ENCODE measurements at places on chromosomes 6 and 20. TPM values are rescaled to one million over a fixed set of nuclear protein-coding genes. Genes with fewer than 3 reads are reported as not detected.

GRCh38 chr6:140462453-140463311 is 1088.2 kb upstream of the CITED2 start:
- H3K27me3 ChIP-seq, result no peaks in the 10 kb centered on the region
- H3K27ac ChIP-seq, result peak overlapping the region; percentile 95
- peak; percentile 77 for DNase-seq
- H3K4me3 ChIP-seq, result peak overlapping the region; percentile 63
- H3K36me3 ChIP-seq, result peaks cover 48% of the 10 kb centered on the region

GRCh38 chr6:67121115-67121514 is 1414.1 kb upstream of the EYS start:
- DNase-seq, result no peak
- no peaks in the 10 kb centered on the region for H3K27me3 ChIP-seq
- H3K4me1 ChIP-seq, result no peaks in the 10 kb centered on the region
- no peak overlapping the region for H3K27ac ChIP-seq
- no peaks in the 10 kb centered on the region for H3K36me3 ChIP-seq

DNA sequence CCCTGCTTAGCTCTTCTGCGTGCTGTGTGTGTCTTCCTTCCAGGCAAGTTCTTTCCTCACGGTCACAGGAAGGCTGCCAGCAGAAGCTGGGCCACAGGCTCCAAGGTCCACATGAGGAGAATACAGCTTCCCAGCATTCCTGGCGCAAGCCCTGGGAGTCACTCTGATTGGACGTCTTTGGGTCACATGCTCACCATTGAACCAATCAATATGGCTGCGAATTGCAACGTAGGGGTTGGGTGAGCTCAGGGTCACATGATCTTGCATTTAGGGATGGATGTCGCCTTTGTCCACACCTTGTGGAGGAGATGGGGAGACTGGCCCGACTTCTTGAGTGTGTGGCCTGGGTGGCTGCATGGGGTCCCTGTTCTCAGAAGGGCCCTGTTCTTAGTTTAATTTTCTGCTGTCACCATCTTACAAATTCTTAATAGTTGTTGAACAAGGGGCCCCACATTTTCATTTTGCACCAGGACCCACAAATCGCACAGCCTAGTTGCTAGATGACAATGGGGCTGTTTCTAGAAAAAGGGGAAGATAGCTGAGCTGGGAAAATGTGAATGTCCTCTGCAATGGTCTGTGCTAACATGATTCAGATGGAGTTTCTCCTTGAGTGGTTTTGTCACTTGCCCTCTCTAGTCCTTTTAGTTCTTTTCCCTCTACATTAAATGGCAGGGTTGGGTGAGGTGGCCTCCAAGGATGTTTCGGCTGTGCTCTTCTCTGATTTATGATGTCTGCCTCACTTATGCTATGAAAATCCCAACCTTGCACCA is 149.6 kb downstream of the CDH26 start:
- no peak for DNase-seq
- H3K4me1 ChIP-seq, result peaks cover 27% of the 10 kb centered on the region
- no peak overlapping the region for H3K4me3 ChIP-seq
- no peaks in the 10 kb centered on the region for H3K36me3 ChIP-seq
- H3K27me3 ChIP-seq, result peaks cover 2% of the 10 kb centered on the region

GRCh38 chr6:30726506-30727413 is 6.6 kb downstream of the TUBB start:
- peaks cover 56% of the 10 kb centered on the region for H3K4me1 ChIP-seq
- H3K4me3 ChIP-seq, result no peak overlapping the region
- peaks cover 25% of the 10 kb centered on the region for H3K27me3 ChIP-seq

DNA sequence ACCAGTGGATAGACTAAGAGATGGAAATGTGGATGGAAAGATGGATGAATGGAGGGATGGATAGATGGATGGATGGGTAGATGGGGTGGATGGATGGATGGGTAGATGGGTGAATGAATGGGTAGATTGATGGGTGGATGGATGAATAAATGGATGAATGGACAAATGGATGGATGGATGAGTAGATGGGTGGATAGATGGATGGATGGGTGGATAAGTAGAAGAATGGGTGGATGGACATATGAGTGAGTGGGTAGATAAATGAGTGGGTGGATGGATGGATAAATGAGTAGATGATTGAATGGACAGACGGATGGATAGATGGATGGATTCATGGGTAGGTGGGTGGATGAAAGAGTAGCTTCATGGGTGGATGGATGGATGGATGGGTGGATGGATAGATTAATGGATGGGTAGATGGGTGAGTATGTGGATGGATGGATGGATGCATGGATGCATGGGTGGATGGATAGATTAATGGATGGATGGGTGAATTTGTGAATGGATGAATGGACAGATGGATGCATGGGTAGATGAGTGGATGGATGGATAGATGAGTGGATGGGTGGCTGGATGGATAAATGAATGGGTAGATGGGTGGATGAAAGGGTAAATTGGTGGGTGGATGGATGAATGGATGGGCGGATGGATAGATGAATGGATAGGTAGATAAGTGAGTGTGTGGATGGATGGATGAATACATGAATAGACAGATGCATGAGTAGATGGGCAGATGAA is 29.5 kb upstream of the KCNB1 start:
- DNase-seq, result no peak
- peaks cover 5% of the 10 kb centered on the region for H3K4me1 ChIP-seq
- H3K27ac ChIP-seq, result no peak overlapping the region
- no peaks in the 10 kb centered on the region for H3K36me3 ChIP-seq
- H3K27me3 ChIP-seq, result peaks cover 35% of the 10 kb centered on the region

CST4 gene
- not detected for total RNA-seq

CLDN20 gene
- total RNA-seq, result not detected

RAD21L1 gene
- 0.26 TPM for total RNA-seq

DNA sequence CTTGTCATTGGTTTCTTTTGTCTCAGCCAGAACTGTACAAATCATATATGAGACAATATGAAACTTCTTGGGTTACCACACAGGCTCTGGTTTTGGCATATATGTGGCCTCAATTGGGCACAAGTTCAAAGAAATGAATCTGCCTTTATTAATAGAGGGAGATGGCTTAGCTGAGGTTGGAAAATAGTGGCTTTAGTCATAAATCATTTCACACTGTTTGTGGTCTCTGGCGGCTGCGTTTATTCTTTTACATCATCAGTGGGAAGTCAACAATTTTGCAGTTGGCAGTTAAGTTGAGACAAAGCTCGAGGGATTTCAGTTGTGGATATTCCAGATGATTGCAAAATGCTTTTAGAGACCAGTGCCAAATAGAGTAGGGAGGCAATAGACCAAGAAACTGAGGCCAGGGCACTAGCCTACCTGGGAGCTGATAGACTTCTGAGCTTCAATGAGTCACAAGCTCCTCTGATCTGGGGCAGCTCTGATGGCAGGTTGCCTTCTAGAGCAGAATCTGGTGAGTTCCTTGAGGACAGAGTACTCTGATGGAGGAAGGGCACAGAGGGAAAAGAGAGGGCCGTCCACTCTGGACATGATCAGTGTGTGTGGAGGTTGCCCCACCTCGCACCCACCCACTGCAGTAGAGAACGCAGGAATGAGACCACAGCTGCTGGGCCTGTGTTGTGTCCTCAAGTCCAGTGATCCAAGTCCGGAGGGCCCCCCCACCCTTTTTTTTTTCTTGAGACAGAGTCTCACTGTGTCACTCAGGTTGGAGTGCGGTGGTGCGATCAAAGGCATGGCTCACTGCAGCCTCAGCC is 73.5 kb downstream of the ARMC2 start:
- H3K4me3 ChIP-seq, result no peak overlapping the region
- no peak overlapping the region for H3K27ac ChIP-seq
- DNase-seq, result peak; percentile 24

DNA sequence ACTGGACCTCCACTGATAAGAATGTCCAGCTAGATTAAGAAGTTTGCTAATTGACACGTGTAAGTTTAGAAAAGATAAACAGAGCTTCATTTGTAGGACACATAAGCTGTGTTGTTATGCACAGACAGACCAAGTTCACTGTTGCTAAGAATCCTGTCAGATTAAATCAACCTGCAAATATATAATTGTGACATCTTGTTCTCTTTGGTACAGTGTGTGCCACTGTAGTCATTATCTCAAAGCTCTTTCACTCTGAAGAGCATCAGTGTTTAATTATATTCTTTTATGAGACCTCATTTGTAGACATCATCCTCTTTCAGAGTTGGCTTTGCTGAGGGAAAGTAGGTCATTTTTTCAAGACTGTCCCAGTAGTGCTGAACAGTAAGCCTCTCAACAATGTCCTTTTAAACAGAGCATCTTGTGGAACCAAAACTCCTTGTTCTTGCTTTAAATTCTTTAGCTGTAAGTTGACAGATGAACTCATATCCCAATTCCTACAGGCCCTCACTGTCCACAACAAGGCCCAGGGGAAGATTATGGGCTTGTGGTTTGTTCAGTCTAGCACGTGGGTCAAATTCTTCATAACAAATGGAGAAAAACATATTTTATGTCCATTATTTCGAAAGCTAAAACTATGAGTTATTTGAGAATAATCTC is 252.4 kb downstream of the HDGFL1 start:
- H3K36me3 ChIP-seq, result no peaks in the 10 kb centered on the region
- H3K4me1 ChIP-seq, result no peaks in the 10 kb centered on the region
- H3K27me3 ChIP-seq, result no peaks in the 10 kb centered on the region

ECT2L gene
- total RNA-seq, result not detected

ALDH5A1 gene
- total RNA-seq, result 2.7 TPM

GRCh38 chr20:1296922-1297321 is 30.8 kb downstream of the SNPH start:
- no peak overlapping the region for H3K27ac ChIP-seq
- no peak overlapping the region for H3K4me3 ChIP-seq
- peaks cover 16% of the 10 kb centered on the region for H3K4me1 ChIP-seq
- H3K36me3 ChIP-seq, result no peaks in the 10 kb centered on the region

GRCh38 chr6:52283111-52283510 is 1.4 kb downstream of the MCM3 start:
- no peak for DNase-seq
- peaks cover 20% of the 10 kb centered on the region for H3K36me3 ChIP-seq

DNA sequence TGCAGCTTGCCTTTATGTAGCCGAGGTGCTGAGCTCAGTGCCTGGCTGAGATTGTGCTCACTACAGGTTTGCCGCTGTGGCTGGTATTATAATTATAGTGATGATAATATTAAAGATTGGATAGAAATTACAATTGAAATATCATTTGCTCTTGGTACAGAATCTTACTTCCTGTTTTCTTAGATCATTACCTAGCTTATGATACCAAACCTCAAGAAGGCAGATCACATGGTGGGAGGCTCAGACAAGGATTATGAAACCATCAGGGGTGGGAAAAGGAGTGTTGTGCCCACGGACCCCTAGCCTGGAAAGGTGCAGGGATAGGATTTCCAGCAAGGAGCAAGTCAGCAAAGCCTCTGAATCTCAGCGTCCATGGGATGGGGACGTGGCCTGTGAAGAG is 70.6 kb downstream of the IGF2R start:
- no peak overlapping the region for H3K27ac ChIP-seq
- peaks cover 2% of the 10 kb centered on the region for H3K27me3 ChIP-seq
- peaks cover 45% of the 10 kb centered on the region for H3K36me3 ChIP-seq
- no peak for DNase-seq
- no peak overlapping the region for H3K4me3 ChIP-seq

FAM83D gene
- total RNA-seq, result 26.6 TPM

PSORS1C2 gene
- total RNA-seq, result not detected

- no peaks in the 10 kb centered on the region for H3K4me1 ChIP-seq
- H3K27me3 ChIP-seq, result no peaks in the 10 kb centered on the region
- no peak overlapping the region for H3K4me3 ChIP-seq
- DNase-seq, result no peak
- no peak overlapping the region for H3K27ac ChIP-seq
Measured at GRCh38 chr6:69848552-69848951, 17.8 kb upstream of the COL19A1 start.

GRCh38 chr6:16854986-16855385 is 93.7 kb upstream of the ATXN1 start:
- H3K4me3 ChIP-seq, result no peak overlapping the region
- peak; percentile 24 for DNase-seq
- H3K27me3 ChIP-seq, result peaks cover 2% of the 10 kb centered on the region
- peaks cover 31% of the 10 kb centered on the region for H3K4me1 ChIP-seq
- 0 out of 2 replicates have a peak overlapping the region, but pooled peaks have one; percentile 7 for H3K27ac ChIP-seq

DNA sequence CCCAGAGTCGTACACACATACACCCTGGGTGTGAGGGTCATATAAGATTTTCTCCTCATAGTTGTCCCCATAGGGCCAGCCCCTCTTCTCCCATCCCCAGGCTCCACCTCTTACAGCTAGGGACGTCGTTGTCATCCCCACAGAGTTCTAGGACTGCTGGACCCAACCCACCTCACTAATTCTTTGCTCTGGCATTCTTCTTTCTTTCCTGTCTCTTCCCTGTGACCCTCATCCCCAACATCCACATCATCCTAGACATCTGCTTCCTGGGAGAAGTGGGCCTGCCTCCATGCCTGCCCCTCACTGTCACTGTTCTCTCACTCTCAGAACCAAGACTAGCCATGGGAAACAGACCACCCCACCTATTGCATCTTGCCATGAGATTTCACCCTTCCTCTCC is 1.1 kb downstream of the PSMF1 start:
- no peak for DNase-seq
- H3K4me1 ChIP-seq, result peaks cover 70% of the 10 kb centered on the region
- peak overlapping the region; percentile 96 for H3K4me3 ChIP-seq
- peak overlapping the region; percentile 62 for H3K27ac ChIP-seq

DNA sequence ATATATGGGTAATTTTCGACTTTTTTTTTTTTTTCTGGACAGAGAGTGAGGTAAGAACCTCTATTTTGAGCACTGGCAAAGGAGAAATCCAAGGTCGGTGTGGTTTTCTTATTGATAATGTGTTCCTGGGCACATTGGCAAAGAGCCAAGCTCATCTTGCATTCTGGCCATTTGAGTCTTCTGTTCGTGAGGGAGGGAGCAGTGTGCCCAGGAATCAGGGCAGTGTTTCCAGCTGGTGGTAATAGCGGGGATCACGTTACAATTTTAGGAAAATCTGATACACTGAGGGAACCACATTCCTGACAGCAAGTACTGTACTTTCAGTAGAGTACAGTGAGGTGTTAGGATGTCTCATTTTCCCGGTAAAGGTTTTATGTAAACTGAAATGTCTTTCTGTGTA is 442.3 kb upstream of the MAP3K7 start:
- no peak overlapping the region for H3K4me3 ChIP-seq
- no peaks in the 10 kb centered on the region for H3K36me3 ChIP-seq
- no peaks in the 10 kb centered on the region for H3K27me3 ChIP-seq
- no peak overlapping the region for H3K27ac ChIP-seq

RHAG gene
- not detected for total RNA-seq

DNA sequence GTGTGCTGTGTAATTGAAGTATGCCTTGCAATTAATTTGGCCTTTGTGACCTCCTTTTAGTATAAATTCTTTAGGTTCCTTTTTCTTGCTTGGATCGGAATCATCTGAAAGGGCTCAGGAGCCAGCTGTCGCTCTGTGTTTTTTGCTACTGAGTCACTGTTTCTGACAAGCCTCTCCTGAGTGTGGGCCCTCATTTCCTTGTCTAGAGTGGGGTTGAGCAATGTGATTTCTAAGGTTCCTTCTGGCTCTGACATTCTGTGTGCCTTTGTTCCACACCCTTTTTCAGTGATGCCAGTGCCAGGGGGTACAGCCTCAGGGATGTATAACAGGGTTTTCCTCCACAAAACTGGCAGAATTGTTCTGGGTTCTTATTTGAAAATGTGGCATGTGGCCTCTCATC is 26.5 kb downstream of the DAAM2 start:
- peak overlapping the region; percentile 29 for H3K27ac ChIP-seq
- H3K4me3 ChIP-seq, result no peak overlapping the region
- H3K4me1 ChIP-seq, result peaks cover 48% of the 10 kb centered on the region
- no peak for DNase-seq

- no peak overlapping the region for H3K4me3 ChIP-seq
- H3K27me3 ChIP-seq, result peaks cover 2% of the 10 kb centered on the region
- no peaks in the 10 kb centered on the region for H3K36me3 ChIP-seq
- no peak overlapping the region for H3K27ac ChIP-seq
- peaks cover 5% of the 10 kb centered on the region for H3K4me1 ChIP-seq
- DNase-seq, result no peak
Measured at GRCh38 chr20:11255860-11256259, 582.1 kb upstream of the JAG1 start.
